ENCODE measurements at places on chromosomes 5 and 9. TPM values are rescaled to one million over a fixed set of nuclear protein-coding genes. Genes with fewer than 3 reads are reported as not detected.

The INSL4 gene
- total RNA-seq = not detected

The DND1 gene
- total RNA-seq = 0.43 TPM

The WNT8A gene
- total RNA-seq = not detected

The ENTPD2 gene
- total RNA-seq = not detected

The LPAR1 gene
- under 0.01 TPM for total RNA-seq

The LRRC19 gene
- not detected for total RNA-seq

The TAS2R1 gene
- not detected for total RNA-seq

The BRINP1 gene
- 0.14 TPM for total RNA-seq

The PCDHGA1 gene
- total RNA-seq = 0.40 TPM

The ACSL6 gene
- not detected for total RNA-seq

The GABBR2 gene
- total RNA-seq = 39.2 TPM

The GPR21 gene
- total RNA-seq = 1.8 TPM

Measured in thoracic aorta endothelial cell (primary cell).